ENCODE measurements at places on chromosomes 1 and 21. TPM values are rescaled to one million over a fixed set of nuclear protein-coding genes. Genes with fewer than 3 reads are reported as not detected.

DNA sequence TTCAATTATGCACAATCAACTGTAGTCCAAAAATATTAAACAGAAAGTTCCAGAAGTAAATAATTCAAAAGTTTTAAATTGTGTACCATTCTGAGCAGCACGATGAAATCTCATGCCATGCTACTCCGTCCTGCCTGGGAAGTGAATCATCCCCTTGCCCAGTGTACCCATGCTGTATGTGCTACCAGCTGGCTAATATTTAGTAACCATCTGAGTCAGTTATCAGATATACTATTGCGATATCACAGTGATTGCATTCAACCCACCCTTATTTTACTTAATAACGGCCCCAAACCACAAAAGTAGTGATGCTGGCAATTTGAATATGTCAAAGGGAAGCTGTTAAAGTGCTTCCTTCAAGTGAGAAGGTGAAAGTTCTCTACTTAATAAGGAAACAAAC, 56.2 kb downstream of the EVI5 start:
- no peak overlapping the region for H3K27ac ChIP-seq
- H3K27me3 ChIP-seq = no peaks in the 10 kb centered on the region
- no peak for DNase-seq

Gene CCDC28B
- 7.1 TPM for total RNA-seq

DNA sequence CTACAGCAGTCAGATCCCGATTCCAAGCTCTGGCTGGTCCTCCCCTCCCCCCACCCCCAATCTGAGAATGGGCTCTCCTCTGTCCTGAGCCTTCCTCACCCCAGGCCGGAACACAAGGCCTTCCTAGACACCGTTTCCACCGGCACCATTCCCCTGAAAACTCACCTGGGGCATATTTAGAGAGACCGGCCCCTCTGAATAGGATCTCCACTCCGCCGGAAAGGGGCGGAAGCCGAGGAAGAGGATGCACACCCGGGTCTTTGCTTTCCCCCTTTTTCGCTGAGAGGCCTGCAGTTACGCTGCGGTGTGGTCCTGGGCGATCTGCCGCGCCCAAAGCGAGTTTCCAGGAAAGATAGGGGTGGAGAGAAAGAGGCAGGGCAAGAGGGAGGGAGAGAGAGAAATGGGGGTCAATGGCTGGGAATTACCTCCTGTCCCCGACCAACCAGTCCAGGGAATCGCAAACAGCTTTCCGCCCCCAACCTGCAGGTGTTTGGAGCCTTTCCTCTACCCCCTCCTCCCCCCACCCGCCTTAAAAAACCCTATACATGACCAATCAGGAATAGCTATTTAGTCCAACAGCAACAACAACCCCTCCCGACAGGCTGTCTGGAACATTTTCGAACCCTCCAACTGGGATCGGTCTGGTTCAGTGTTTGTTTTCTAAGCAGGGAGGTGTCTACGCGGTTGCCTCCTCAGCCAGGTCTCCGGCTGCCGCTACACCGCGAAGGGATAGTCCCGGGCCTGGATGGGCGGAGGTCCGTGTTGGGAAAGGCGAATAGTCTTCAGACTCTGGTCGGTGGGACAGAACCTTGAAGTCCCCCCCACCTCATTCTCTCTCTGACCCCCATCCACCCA, 2.8 kb downstream of the TAL1 start:
- H3K4me3 ChIP-seq = no peak overlapping the region
- H3K36me3 ChIP-seq = no peaks in the 10 kb centered on the region
- H3K27ac ChIP-seq = no peak overlapping the region
- DNase-seq = no peak

Gene SFN
- 7.6 TPM for total RNA-seq

GRCh38 chr1:55304229-55304740, 89.1 kb upstream of the USP24 start:
- H3K27ac ChIP-seq = no peak overlapping the region
- no peak overlapping the region for H3K4me3 ChIP-seq
- H3K27me3 ChIP-seq = no peaks in the 10 kb centered on the region
- DNase-seq = no peak
- peaks cover 2% of the 10 kb centered on the region for H3K4me1 ChIP-seq
- H3K36me3 ChIP-seq = no peaks in the 10 kb centered on the region

Gene CACNA1S
- not detected for total RNA-seq

DNA sequence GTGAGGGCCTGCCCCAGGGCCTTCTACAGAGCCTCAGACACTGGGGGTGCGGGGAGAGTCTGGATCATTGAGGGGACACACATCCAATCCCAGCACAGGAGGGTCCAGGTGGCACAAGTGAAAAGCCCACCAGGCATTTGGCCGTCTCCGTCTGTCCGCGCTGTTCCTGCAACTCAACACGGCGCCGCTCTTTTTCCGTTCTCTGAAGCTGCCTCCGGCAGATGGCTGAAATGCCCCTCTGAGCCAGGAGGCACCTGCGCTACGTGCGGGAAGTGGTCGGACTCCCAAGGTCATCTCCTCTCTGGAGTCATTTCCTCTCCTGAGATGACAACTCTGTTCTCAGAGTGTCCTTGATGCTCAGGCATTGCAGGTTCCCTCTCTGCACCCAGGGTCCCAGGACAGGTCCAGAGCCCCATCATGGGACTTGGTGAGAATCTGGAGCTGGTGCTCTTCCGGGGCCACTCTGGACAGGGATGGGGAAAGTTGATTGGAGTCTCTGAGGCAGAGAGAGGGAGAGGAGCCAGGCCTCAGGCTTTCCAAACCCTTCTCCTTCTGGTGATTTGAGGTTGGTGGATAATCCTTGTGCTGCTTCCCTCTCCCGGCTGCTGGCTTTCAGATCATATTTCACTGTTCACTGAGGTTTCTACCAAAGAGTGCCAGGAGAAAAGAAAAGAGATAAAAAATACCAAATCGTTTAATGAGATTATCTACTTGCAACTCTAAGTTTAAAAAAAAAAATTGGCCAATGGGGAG, 14.0 kb upstream of the MIXL1 start:
- no peaks in the 10 kb centered on the region for H3K27me3 ChIP-seq
- no peak overlapping the region for H3K27ac ChIP-seq
- H3K4me1 ChIP-seq = no peaks in the 10 kb centered on the region
- DNase-seq = no peak
- H3K4me3 ChIP-seq = no peak overlapping the region
- H3K36me3 ChIP-seq = no peaks in the 10 kb centered on the region

DNA sequence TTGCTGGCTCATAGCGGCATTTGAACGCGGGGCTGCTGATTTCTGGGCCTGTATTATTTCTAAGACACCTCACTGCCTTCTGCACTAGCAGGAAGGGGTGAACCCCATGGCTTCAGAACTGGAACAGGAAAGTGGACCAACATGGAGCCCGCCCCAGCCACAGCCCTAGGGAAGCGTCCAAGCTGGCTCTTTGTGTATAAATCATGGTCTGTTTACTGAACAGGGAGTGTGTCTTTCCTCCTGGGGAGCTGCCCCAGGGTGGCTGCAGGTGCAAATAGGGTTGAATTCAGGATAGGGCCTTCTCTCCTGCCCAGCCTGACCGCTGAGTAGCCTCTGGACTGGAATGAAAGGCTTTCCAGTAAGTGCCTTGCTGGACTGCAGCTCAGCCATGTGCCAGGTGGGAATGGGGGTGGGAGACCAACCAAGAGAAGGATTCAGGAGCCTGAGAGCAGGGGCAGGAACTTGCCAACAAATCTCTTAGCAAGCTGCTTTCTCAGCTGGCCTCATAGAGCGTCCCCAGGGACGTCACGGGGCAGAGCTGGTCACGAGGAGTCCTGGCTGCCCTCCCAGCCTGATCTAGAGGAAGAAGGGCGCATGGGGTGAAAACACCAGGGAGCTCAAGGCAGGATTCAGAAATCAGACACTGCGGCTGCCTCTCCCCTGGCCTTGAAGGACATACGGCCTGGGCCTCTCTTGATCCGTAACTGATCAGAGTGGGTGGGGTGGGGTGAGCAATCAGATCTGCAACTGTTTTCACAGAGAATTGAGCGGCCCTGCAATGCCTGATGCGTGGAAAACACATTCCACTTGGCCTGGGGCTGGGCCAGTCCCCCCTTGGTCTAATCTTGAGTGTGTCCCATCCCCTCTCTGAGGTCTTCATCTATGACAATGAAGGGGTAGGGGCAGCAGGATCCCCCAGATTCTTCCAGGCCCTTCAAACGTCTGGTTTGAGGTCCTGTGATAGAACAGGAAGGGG, 56.5 kb upstream of the SELENON start:
- H3K4me3 ChIP-seq = no peak overlapping the region
- DNase-seq = peak; percentile 93
- peak overlapping the region; percentile 95 for H3K27ac ChIP-seq
- no peaks in the 10 kb centered on the region for H3K36me3 ChIP-seq

Gene SH2D1B
- 0.45 TPM for total RNA-seq
